ENCODE measurements at places on chromosomes 12 and 14.

GRCh38 chr12:71415336-71416231 is 24.0 kb upstream of the LGR5 start:
- H3K27ac ChIP-seq = no peak overlapping the region
- DNase-seq = no peak
- no peak overlapping the region for H3K4me3 ChIP-seq
- no peaks in the 10 kb centered on the region for H3K27me3 ChIP-seq
- H3K36me3 ChIP-seq = no peaks in the 10 kb centered on the region

DNA sequence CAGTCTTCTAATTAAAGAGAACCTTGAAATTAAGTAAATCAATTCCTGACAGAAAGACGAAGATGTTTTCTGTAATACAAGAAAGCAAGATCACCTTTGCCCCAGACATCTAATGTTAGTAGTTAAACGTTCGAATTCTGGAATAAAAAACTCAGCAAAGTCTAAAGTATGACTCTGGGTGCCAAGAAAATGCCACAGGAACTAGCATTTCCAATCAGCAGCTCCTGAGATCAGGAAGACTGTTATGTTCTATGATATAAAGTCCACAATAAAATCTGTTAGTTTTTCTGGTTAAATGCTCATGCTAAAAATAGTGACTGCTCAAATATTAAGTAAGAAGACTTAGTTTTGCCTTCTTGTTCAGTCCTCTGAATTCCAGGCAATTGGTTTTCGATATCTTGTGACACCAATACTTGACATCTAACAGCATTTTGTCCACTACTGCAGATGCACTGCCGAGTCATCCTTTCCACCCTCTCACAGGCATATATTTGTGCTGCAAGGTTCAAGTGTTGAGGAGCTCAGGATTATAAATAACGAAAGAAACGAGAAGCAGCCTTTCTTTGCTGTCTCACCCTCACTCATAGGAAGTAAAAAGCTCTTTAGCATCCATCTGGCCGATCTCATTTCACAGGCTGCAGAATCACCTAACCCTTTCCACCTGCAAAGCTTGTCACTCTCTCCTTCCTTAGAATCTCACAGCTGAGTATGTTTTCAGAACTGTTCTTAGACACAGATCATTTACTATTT is 32.0 kb downstream of the SSH1 start:
- no peak overlapping the region for H3K4me3 ChIP-seq
- H3K27ac ChIP-seq = no peak overlapping the region
- H3K27me3 ChIP-seq = no peaks in the 10 kb centered on the region

DNA sequence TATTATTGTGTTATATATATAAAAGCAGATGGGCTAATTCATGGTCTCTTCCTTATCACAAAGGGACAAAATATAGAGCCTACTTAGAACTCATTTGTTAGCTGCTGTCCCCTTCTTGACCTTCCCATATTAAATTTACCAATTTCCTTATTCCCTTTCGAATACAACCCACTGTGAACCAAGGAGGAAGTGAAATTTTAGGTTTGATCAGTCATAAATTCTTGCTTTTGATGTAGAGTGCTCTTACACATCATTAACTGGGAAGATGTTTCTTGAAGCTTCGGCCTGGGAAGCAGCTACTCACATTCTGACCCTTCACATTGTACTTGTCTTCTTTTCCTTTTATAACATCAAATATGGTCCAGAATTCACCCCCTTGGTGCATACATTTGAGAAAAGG is 579.0 kb downstream of the LRFN5 start:
- no peak overlapping the region for H3K4me3 ChIP-seq
- no peaks in the 10 kb centered on the region for H3K36me3 ChIP-seq
- H3K4me1 ChIP-seq = no peaks in the 10 kb centered on the region
- H3K27me3 ChIP-seq = no peaks in the 10 kb centered on the region
- DNase-seq = no peak

GRCh38 chr12:39301422-39301821 is 141.5 kb downstream of the KIF21A start:
- no peaks in the 10 kb centered on the region for H3K4me1 ChIP-seq
- H3K4me3 ChIP-seq = no peak overlapping the region
- H3K27me3 ChIP-seq = no peaks in the 10 kb centered on the region
- H3K36me3 ChIP-seq = no peaks in the 10 kb centered on the region
- no peak overlapping the region for H3K27ac ChIP-seq
- DNase-seq = no peak

DNA sequence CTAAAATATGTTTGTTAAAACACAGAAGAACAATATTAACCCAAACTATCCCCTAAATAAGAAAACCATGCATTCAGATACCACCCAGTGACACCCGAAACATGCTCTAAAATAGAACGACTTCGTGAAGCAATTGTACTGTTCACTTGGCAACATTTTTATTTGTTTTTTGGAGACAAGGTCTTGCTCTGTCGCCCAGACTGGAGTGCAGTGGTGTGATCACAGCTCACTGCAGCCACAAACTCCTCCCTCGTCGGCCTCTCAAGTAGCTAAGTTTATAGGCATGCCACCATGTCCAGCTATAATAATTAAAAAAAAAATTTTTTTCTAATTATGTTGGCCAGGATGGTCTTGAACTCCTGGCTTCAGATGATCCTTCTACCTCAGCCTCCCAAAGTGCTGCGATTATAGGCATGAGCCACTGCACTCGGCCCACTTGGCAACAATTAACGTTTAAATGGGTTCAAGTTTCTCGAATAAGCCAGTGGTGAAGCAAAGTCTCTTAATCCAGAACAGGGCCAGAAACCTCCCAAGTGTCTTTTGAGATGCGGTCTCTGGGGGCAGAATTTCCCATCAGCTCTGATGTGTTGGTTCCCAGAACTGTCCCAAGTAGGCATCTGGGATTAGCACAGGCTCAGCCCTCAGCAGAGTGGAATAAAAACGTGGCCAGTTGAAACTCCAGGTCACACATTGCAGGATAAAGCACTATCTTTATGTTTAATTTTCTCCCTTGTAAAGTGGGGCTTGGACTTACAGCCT is 74.5 kb downstream of the TMCC3 start:
- no peaks in the 10 kb centered on the region for H3K27me3 ChIP-seq
- no peak overlapping the region for H3K4me3 ChIP-seq
- H3K4me1 ChIP-seq = no peaks in the 10 kb centered on the region
- no peaks in the 10 kb centered on the region for H3K36me3 ChIP-seq

DNA sequence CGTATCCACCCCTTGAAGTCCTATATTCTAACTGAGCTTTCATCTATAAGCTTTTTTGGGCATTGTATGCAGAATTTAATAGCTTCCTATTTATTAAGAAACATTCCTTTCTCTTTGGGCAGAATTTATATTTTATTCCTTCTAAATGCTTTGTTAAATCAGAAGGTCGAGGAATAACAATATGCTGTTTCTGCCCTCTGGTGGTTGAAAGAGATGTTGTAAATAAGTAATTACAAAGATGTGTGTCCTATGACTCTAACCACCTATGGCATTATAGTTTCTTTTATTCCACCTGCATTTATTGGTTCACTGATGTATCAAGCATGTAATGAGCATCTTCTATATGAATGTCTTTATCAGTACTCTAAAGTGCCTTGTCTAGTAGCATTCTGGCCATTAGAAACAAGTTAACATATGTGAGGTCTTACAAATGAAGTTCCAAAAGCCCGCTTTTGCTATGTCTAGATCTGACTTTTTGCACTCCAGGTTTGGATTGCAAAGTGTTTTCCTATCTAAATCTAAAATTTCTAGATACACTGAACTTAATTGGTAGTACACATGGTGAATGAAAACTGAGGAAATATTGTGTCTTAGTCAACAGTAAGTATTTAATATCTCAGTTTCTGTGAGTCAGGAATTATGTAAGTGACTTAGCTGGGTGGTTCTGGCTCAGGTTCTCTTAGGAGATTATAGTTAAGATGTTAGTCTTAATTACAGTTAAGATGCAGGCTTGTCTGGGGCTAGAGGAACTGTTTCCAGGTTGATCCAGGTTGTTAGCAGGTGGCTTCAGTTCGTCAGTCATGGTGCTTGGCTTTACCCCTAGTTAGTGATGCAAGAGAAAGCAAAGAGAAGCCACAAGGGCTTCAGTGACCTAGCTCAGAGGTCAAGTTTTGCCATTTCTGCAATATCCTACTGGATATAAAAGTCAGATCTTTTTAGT is 57.5 kb downstream of the PLEKHA5 start:
- no peak overlapping the region for H3K27ac ChIP-seq
- no peaks in the 10 kb centered on the region for H3K27me3 ChIP-seq
- H3K36me3 ChIP-seq = no peaks in the 10 kb centered on the region
- no peak for DNase-seq

- H3K27ac ChIP-seq = no peak overlapping the region
- H3K27me3 ChIP-seq = no peaks in the 10 kb centered on the region
- DNase-seq = no peak
Measured at GRCh38 chr14:35949920-35950513, 123.9 kb downstream of the BRMS1L start.

GRCh38 chr12:58920961-58921861 is 907 bp upstream of the LRIG3 start:
- no peaks in the 10 kb centered on the region for H3K36me3 ChIP-seq
- DNase-seq = no peak
- no peak overlapping the region for H3K27ac ChIP-seq
- peaks cover 2% of the 10 kb centered on the region for H3K27me3 ChIP-seq
- H3K4me3 ChIP-seq = no peak overlapping the region

GRCh38 chr12:103799857-103800771 is 40.9 kb downstream of the NT5DC3 start:
- H3K4me3 ChIP-seq = no peak overlapping the region
- H3K27ac ChIP-seq = no peak overlapping the region
- no peaks in the 10 kb centered on the region for H3K27me3 ChIP-seq
- H3K4me1 ChIP-seq = peaks cover 3% of the 10 kb centered on the region
- H3K36me3 ChIP-seq = peaks cover 2% of the 10 kb centered on the region

- no peaks in the 10 kb centered on the region for H3K27me3 ChIP-seq
- 0 out of 2 replicates have a peak, but pooled peaks cover 2% of the 10 kb centered on the region for H3K4me1 ChIP-seq
- no peak overlapping the region for H3K4me3 ChIP-seq
Measured at GRCh38 chr12:122848471-122849351, 13.5 kb downstream of the HIP1R start.

DNA sequence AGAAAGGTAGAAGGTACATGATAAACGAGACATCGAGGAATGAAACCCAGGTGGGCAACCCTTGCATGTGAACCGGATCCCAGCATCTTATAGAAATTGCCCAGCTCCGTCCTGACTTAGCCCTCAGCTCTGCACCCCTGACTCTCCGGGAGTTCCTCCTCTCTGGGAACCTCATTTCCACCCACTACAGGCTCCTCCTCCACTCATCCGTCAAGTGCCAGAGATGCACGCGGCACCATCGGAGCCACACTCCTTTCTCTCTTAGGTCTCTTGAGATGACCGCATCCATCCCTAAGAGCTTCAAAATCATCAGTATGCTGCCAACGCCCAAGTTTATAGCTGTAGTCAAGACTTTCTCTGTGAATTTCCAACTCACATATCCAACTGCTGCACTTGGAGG is 84.7 kb downstream of the TTC7B start:
- no peak overlapping the region for H3K4me3 ChIP-seq
- H3K27me3 ChIP-seq = no peaks in the 10 kb centered on the region
- H3K27ac ChIP-seq = no peak overlapping the region
- no peak for DNase-seq
- H3K36me3 ChIP-seq = no peaks in the 10 kb centered on the region

- H3K36me3 ChIP-seq = peaks cover 81% of the 10 kb centered on the region
- no peak for DNase-seq
- no peak overlapping the region for H3K27ac ChIP-seq
- no peak overlapping the region for H3K4me3 ChIP-seq
Measured at GRCh38 chr12:57191410-57191809, 25.2 kb upstream of the NXPH4 start.
